Epithelial cell of esophagus (primary cell): ENCODE measurements at places on chromosomes 5 and 9.

- DNase-seq, result no peak
Measured at GRCh38 chr9:120869726-120870125, 7.3 kb downstream of the PHF19 start.

DNA sequence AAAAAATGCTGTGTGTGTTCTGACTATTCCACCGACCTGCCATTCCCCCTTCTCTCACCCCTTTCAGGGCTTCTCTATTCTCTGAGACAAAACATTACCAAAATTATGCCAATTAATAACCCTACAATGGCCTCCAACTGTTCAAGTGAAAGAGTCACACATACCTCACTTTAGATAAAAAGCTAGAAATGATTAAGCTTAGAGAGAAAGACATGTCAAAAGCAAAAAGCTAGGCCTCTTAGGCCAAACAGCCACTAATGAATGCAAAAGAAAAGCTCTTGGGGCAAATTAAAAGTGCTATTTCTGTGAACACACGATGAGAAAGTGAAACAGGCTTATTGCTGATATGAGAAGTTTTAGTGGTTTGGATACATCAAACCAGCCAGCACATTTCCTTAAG is 279.6 kb upstream of the GRAMD2B start:
- no peak for DNase-seq

- DNase-seq, result no peak
Measured at GRCh38 chr9:134949681-134950385, 32.1 kb upstream of the FCN1 start.

DNA sequence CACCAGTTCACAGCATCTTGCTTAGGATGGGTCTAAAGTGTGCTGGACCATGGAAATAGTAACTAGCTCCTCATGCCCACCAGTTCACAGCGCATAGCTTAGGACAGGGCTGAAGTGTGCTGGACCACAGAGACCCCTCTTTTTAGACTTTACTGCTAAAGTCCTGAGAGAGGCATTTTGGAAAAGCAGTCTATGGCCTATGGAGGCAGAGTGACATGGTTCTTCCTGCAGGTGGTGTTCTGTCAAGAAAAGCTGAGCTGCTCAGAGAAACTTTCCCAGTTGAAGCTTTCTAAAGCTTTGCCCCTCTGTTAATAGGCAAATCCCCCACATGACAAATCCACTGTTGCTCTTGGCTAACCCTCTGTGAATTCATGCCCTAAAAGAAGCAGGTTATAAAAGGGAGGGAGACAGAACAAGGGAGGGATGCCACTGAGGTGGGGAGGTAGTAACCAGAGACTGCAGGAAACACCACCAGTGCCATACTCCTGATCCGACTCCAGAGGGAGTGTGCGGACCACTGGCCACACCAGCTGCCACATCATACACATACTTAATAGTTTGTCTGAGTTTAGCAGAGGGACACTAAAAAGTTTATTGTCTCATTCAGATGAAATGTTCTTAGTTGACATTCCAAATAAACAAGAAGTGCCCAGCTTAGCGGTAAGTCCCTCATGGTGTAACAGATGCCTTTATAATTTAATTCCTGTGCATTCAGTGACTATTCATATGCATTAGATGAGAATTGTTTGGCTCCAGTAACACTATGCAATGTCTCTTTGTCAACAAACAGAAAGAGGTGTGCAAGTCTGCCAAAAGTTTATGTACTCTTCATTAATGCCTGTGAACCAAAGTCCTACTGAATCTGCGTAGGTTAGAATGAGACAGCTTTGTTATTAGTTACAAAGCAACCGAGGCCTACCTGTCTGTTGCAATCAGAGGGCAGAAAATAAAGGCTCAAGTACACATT is 236.2 kb upstream of the NFIL3 start:
- DNase-seq, result peak; percentile 50

DNA sequence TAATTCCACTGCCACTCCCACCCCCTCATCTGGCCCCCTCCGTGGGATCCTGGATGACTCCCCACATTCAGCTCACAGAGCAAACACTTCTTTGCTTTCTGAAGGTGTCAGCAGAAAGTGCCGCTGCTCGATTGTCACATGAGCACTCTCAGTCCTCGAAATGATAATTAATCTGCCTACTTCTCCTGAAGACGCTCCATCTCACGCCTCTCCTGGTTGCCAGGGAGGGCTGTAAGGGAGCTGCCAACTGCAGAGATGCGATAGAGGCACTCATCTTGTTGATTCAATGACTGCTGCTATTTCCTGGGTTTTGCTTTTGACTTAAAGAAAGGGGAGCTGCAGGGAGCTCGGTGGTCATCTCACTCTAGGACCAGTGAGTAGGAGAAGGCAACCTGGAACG is 206.5 kb downstream of the DAB2IP start:
- DNase-seq, result no peak

- no peak for DNase-seq
Measured at GRCh38 chr9:135241381-135242048, 154.0 kb downstream of the OLFM1 start.

- DNase-seq, result no peak
Measured at GRCh38 chr9:126614088-126614454, 343 bp downstream of the LMX1B start.

DNA sequence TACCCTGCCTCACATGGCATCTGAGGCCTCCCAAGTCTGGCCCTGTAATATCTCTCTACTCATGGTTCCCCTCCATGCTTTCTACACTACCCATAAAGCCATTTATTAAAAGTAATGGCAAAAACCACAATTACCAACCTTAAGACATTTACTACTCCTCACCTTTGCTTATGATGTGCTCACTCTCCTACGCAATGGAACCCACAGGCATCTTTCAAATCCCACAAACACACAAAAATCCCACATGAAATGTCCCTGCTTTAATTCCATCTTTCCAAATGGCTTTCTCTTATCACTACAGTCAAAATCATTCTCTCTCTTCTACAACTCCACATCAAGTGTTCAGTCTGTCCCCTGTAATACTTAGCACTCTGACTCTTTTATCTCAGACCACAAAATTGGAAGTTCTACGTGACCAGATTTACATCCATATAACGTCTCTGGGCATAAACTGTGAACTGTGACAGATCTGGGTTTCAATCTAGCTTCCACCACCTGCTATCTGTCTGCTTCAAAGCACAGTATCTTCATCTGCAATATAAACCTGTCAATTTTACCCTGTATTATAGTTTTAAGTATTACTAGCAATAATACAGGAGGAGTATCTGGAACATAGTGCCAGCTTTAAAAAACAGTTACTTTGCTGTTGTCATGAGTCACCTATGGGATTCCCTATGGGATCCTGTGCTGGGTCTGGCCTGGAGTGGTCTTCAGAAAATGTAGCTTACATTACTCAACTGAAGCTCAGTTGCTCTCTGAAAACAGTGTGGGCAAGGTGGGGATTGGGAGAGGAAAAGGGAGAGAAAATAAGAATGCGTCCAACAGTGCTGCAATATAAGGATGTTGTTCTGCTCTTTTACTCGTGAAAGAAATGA is 137.1 kb upstream of the TRIM32 start:
- no peak for DNase-seq
